ENCODE measurements at places on chromosomes 6 and 20.

DNA sequence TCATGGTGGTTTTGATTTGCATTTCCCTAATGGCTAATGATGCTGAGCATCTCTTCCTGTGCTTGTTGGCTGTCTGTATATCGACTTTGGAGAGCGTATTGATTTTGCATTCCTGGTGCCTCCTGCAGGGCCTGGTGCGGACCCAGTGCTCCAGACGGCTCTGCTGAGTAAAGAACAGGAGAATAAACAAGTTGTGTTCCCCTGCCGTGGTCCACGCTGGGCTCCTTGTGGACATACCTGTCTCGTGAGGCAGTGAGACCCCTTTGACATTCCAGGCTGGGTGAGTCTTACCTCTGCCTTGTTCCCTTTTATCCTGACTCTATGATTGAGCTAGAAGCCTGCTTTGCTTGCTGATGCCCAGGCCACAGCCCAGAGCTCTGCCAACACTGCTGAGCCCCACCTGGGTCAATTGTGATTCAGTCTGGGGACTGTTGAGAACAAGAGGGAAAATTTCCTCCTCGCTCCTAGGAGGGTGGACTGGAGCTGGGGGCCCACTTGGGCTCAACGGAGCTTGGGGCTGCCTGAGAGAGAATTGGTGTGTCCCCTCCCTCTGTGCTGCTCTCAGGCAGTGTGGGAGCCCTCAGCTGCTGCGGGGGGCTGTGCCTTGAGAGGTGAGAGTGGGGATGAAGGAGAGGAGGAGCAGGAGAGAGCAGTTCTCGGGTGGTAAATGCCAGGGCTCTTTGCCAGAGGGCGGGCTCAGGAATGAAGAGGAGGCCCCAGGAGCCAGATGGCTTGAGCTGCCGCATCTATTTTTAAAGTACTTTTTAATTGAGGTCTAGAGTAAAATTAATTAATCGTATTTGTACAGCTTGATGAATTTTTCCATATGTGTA, 43.7 kb upstream of the PMEPA1 start:
- DNase-seq = no peak

DNA sequence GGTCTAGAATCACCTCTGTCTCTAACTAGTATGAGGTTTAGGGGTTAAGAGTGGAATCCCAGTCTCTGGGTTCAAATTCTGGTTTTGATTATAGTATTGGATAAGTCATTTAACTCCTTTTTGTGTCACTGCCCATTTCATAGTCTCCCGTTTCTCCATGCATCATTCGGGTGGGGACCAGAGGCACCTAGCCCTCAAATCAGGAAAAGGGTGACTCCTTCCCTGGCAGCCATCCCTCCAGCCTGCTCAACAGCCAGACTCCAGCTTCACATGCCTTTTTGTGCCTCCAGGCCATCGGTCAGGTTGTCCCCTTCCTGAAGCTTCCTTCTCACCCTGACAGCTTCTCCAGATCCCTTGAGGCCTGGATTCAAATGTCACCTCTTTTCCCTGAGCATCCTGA, 139.8 kb downstream of the DHX35 start:
- DNase-seq = no peak

DNA sequence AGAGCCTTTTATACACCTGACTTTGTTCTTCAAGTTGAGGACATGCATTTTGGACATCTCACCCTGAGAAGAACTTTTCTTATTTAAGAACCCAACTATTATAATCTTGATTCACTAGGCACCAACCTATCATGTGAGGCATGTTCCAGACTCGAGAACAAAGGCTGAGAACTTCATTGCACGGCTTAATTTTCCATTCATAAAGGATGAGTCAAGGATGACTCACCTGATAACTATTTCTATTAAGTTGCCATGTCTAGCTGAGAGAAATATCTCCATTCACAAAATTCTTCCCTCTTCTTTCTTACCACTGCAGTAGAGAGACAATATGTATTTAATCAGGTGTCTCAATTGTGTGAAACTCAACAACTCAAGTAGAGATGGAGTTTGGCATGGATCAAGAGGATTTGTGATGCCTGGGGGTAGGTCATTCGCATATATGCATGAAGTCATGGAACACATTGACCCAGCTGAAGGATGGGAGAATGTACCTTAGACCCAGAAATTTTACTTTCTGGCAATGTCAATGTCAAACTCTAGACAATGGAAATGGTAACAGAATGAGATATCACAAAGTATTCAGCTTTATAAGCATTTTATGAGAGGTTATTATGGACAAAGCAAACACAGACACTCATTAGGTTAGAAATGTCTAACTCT, 208.7 kb upstream of the PRND start:
- no peak for DNase-seq

DNA sequence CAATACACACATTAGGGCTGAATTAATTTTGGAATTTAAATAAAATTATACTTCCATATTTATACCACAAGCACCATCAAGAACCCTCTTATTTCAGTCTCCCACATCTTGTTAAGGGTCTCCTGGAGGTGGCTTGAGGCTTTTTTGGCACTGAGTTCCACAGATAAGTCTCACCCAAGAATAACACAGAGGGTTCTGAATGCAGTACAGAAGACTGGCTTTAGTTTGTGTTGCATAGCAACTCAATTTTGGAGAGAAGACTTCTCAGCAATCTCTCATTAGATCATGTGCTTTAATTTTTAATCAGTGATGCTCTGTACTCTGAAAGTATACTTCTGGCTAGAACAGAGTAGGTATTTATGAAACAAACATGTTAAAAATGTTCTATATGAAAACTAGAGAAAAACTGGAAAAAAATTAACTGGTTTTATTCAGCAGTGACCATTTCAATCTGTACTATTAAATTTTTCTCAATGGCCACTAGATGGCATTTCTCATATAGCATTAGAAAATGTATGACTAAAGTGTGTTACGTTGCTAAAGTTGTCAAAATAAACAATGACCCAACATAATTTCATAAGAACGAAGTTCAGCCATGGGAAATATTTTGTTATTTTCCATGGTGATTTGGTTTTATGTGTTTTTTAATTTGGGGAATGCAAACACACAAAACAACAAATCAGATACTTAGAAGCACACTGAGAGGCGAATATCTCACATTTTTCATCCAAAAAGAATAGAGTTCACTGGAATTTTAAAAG, 32.7 kb upstream of the MAP7 start:
- no peak for DNase-seq

GRCh38 chr20:41617902-41618806, at the start of gene CHD6:
CHD6 (minus strand) TSS chr20:41618377; CDS start chr20:41551337, 67,040 bp downstream.
- peak; percentile 99 for DNase-seq

DNA sequence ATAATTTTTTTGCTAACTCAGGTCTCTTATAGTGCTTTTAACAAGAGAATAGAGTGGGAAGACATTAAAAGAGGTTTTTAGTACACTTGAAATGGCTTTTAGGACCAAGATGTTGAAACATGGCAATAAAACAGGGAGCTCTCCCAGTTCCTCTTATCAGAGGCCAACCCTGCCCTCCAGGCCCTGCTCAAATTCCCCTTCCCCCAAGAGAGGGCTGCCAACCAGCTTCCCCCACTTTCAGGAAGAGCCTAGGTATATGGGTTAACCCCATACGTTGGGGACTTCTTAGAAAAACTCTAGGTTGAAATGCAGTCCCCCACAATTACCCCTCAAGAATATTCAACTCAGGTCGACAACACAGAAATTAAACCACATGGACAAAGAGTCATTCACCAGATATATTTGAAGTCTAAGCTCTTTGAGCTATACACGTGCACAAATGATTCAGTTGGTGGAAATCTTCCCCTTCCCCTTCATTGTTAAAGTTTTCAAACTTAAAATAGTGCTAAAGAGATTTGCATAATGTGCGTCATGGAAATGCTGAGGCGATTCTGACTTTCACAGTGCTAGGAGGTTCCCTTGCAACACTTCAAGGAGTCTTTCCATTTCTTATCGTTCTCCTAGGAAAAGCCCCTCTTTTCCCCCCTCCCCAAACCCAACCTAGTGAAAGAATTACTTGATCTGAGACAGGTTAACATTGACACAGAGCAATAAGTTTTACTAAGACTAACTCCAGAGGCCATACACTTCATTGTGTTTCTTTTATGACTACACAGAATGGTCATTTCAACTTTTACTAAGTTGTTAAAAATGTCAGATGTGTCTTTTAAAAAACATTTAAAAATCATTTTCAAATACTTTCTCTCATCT, 49.8 kb upstream of the ENPP5 start:
- DNase-seq = no peak

DNA sequence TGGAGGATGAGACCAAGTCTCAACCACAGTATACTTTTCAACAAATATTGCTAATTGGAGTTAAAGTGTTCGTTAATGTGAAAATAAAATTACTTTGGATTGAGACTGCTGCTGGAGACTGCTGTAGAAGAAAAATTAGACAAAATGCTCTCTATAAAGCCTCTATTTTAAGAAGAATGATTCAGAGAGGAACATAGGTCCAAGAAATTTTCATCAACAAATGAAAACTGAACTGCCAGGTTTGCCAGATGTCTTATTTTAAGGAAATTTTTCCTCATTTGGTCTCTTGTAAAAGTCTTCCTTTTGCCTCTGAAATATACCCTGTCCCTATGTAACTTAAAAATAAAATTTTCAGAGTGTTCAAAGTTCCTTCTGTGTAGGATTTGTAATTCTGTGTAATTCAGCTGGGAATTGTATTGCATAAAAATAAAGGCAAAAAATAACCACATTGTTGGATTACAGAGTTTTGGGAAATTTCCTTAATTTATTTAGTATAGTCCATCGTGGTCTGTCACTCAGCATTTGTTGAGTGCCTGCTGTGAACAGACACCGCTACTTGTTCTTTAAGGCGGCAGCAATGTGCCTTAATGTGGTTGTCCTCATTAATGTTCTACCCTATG, 27.4 kb downstream of the ANKS1A start:
- DNase-seq = no peak

DNA sequence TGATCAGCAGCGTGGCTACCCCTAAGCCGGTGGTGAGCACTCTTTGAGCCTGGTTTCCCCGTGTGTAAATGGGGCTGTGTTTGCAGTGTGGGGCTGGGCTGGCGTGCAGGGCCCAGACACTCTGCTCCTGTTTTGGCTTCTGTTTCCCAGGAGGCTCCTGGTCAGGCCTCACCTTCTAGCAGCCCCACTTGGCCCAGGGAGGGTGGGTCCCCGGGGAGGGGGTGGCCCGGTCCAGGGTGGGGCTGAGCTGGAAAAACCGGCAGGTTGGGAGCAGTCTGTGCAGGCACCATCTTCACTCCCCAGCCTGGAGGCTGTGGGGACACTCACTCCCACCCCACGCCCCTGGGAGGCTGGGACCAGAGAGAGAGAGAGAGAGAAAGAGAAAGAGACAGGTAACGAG, 25.3 kb downstream of the CEBPB start:
- no peak for DNase-seq

- DNase-seq = no peak
Measured at GRCh38 chr6:31074401-31074800, 38.0 kb downstream of the C6orf15 start.
